Dermis microvascular lymphatic vessel endothelial cell (primary cell): ENCODE measurements at places on chromosomes 3 and 15. TPM values are rescaled to one million over a fixed set of nuclear protein-coding genes. Genes with fewer than 3 reads are reported as not detected.

DNA sequence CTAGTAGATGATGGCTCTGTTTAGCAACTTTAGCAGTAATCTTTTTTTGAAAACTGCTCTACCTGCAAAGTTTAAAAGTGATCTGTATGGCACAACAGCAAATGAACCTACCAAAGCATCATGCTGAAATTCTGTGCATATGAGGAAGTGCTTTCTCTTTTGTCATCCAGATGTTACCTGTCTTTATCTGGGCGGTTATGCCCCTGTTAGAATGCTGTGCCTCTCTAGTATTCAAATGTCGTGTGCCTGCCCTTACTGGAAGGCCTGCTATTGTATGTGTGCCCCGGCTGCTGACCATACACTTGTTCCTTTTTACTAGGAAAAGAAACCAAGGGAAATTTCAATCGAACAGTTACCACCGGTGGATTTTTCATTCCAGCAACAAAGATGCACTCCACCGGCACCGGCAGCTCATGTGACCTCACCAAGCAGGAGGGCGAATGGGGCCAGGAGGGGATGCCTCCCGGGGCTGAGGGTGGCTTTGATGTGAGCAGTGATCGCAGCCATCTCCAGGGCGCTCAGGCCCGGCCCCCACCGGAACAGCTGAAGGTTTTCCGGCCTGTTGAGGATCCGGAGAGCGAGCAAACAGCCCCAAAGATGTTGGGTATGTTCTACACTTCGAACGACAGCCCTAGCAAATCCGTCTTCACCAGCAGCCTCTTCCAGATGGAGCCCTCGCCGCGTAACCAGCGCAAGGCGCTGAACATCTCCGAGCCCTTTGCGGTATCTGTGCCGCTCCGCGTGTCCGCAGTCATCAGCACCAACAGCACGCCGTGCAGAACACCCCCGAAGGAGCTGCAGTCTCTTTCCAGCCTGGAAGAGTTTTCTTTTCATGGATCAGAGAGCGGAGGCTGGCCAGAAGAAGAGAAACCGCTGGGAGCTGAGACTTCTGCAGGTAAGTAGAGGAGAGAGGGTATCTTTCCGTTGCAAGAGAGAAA, 61.6 kb downstream of the TMEM39A start:
- DNase-seq: no peak

DNA sequence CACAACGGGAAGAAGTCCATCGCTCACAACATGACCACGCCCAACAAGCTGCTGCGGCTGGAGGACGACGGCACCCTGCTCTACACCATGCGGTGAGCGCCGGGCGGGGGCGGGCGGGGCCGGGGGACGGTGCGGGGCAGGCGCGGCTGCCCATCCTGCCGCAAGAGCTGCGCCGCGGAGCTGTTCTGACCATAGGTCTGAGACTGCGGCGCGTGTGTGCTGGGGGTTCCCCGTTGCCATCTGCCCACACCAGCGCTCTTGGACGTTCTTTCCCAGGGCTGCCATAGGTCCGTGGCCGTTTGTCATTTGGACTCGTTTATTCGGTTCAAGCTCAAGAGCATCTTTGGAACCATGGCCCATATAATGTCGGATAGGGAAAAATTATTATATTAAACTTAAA, 16.6 kb downstream of the GABRA5 start:
- no peak for DNase-seq

DNA sequence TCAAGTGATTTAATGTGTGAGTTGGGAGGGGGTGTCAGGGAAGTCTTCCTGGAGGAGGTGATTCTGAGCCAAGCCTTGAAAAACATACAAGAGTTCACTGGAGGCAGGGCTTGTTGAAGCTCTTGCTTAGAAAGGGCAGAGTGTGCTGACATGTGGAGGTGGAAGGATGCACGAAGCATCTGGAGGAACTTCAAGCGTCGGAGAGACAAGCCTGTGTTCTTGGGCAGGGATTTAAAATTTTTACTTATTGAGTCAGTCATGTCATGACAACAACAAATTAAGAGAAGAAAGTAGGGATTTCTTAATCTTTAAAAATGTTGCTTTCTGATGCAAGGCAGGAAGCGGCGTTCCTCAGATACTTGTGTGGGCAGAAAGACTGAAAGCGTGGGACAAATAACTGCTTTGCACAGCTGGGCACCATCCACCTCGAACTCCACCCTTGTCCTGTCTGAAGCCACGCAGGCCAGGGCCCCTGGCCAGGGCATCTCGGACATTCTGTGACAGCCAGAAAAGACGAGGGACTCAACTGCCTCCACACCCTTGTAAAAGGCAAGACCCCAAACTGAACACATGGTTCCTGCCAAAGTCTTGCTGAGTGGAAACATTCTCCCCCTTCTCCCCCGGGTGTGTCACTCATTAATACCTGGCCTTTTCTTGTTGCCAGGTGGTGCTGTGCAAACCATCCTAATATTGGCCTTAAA, 6.9 kb upstream of the IL16 start:
- no peak for DNase-seq

DNA sequence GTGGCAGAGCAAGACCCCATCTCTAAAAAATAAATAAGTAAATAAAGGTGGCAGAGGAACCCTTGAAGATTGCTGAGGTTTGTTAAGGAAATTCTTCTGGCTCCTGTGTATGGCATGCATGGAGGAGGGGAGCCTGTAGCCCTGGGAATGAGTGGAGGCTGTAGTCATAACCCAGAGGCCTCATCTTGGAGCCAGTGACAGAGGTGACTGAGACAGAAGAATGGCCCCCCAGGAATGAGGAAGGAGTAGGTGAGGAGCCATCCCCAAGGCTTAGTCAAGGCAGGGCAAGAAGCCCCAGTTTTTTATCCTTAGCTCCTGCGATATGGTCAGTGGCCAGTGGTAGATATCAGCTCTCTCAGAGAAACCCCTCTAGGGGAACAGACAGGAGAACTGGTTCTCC, 46.5 kb downstream of the BSN start:
- DNase-seq: no peak

DNA sequence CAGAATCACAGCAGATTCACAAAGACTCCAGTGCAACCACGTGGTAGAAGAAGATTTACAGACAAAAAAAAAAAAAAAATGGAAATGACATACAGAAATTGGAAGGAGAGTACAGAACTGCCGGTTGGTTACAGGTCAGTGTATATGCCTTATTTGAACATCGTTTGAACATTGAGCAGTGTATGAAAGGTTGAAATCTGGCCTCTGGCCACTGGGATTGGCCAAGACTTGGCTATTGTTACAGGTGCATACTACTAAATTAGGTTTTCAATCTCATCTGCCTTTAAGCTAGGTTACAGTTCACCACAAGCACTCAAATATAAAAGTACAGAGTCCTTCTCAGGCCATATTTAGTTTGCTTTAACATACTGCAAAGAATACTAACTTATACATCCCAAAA, 59.8 kb downstream of the THBS1 start:
- DNase-seq: no peak

GRCh38 chr15:78049691-78050440, 27.6 kb downstream of the TBC1D2B start:
- no peak for DNase-seq

GRCh38 chr3:4993276-4994143, 14.3 kb downstream of the BHLHE40 start:
- DNase-seq: peak; percentile 20

- DNase-seq: no peak
Measured at GRCh38 chr15:57870667-57871066, 164.2 kb downstream of the POLR2M start.

- DNase-seq: peak; percentile 53
Measured at GRCh38 chr3:108103886-108104797, 13.3 kb upstream of the CD47 start.

- DNase-seq: no peak
Measured at GRCh38 chr15:41199470-41199869, 31.1 kb downstream of the EXD1 start.

GRCh38 chr3:107523289-107523538, 452 bp downstream of the BBX start:
- no peak for DNase-seq

Gene FAM81A
- total RNA-seq: under 0.01 and 0.13 TPM in 2 replicates

Gene MINAR1
- total RNA-seq: 0.51 and 1.0 TPM in 2 replicates

Gene RNU5B-1
- not detected in 2 replicates for total RNA-seq

Gene CIP2A
- 17.2 and 24.6 TPM in 2 replicates for total RNA-seq
